NCI-H1105 (cell line): ENCODE measurements at places on chromosomes 1 and 21.

- DNase-seq, result peak; percentile 29
Observed at GRCh38 chr1:181134543-181135436, 46.3 kb downstream of the IER5 start.

GRCh38 chr1:7266561-7266960 lies 481.3 kb downstream of the CAMTA1 start:
- DNase-seq, result no peak

GRCh38 chr21:34509151-34509550 lies 2.9 kb downstream of the KCNE1 start:
- DNase-seq, result no peak

GRCh38 chr1:37860346-37860666 lies 914 bp upstream of the MTF1 start:
- DNase-seq, result no peak

DNA sequence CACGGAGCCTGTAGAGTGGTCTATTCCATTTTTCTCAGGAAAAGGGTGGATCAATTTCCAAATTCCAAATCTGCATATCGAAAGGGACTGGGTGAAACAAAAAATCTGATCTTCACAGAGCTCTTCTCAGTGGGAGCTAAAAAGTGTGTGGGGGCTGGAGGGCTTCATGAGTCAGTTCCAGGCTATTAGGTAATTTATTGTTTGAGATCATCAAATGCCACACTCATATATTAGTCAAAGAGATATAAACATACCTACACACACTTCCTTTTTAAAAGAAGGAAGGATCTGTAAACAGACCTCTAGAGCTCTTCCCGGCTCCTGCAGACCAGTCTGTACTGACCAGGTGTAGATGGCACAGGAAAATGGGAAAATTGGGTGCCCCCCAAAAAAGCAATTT lies 175.4 kb downstream of the ZBTB18 start:
- DNase-seq, result no peak

DNA sequence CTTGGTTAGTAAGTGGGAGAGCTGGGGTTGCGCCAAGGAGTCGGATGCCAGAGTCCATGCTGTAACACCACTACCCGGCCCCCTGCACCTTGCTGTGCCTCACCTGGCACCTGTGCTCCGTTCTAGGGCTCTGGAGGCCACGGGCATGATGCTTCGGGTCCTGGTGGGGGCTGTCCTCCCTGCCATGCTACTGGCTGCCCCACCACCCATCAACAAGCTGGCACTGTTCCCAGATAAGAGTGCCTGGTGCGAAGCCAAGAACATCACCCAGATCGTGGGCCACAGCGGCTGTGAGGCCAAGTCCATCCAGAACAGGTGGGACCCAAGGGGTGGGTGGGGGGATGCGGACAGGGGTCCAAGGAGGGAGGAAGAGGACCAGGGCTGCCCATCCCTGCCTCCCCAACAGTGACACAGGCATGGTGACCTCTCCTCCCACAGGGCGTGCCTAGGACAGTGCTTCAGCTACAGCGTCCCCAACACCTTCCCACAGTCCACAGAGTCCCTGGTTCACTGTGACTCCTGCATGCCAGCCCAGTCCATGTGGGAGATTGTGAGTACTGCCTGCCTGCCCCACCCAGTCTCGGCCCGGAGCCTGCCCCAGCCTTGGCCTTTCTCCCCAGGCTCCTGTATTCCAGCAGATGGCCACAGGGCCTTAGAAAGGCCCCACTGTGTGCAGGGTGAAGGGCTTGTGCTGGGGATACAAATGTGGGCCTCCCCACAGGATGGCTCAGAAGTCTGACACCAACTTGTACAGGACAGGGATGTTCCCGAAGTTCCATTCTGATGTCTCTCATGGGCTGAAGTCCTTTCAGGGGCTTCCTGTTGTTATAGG lies 9.6 kb upstream of the HTR6 start:
- DNase-seq, result peak; percentile 87

DNA sequence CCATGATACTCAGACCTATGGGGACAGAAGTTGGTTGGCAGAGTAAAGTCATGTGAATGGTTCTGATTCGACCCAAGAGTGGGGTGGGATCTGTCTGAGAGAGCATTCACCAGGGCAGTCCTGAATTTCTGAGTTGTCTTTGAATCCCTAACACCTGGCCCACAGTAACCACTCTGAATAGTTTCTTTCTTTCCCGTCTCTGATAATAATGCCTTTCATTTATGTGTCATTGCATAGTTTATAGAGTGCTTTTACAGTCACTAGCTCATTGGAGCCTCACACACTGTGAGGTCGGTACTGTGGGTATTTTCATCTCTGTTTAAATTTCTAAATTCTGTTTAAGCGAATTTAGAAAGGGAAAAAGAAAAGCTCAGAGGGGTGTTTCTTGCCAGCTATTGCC lies 147.1 kb downstream of the C1orf21 start:
- no peak for DNase-seq

GRCh38 chr1:223708651-223709268 lies 3.6 kb upstream of the CAPN2 start:
- DNase-seq, result no peak

GRCh38 chr1:47701741-47702515 lies 264.1 kb downstream of the FOXD2 start:
- DNase-seq, result no peak

DNA sequence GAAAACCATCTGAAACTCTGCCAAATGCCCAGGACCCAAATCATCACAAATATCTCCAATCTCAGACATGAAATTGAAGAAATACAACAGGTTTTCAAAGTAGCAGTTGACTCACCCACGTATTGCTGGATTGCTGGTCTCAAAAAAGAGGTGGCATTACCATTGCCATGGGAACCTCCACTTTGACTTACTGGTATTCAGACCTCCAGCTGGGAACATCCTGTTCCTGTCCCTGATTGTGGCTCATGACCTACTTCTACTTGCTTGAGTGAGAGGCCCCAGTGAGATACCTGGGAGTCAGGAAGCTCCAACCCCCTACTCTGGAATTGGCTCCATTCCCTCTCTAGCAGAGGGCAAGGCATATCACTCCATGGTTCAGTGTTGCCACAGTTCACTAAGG lies 64.6 kb downstream of the NMNAT2 start:
- DNase-seq, result no peak

DNA sequence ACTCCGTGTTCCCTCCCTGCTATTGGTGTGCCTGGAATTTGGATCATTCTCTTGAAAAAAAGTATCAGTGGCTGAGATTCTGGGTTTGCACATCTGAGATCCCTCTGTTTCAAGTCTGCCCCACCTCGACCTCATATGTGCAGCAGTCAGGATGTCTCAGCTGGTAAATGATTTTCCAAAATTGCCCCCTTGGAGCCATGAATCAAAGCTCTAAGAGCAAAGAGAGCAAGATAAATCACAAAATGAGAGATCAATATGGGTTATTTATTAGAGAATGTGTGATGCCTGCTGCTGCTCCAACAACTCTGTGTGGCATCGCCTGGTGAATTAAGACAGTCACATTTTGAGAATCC lies 8.5 kb downstream of the CRP start:
- no peak for DNase-seq

GRCh38 chr1:27346991-27347624 lies 5.3 kb downstream of the SYTL1 start:
- DNase-seq, result no peak

DNA sequence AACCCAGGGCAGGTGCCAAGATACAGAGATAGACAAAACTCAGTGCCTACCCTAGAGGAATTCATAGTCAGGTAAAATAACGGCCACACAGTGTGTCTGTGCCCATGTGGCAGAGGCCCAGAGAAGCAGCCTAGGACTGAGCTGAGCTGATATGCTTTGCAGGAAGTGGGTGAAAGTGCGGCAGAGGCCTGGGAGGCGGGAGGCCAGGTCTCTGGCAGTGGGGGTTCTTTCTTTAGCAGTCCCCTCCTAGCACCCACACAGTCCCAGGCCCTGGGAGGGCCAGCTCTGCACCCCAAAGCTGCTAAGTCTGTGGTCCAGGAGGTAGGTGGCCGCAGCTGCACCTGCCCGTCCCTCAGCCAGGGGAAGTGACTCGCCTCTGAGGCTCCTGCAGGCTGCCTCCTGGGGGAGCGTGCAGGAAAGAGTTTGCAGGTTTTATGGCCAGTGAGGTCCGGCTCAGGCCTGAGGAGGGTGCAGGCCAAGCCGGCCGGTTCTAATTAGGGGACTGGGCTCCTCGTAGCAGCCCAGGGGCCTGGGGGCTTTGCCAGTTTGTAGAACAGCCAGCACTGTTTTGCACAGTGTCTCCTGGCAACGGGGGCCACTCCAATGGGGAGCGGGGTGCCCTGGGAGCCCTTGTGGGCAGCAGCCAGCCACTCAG lies 107.9 kb downstream of the SPSB1 start:
- DNase-seq, result no peak

- DNase-seq, result no peak
Observed at GRCh38 chr1:222601257-222601656, 11.5 kb upstream of the TAF1A start.

DNA sequence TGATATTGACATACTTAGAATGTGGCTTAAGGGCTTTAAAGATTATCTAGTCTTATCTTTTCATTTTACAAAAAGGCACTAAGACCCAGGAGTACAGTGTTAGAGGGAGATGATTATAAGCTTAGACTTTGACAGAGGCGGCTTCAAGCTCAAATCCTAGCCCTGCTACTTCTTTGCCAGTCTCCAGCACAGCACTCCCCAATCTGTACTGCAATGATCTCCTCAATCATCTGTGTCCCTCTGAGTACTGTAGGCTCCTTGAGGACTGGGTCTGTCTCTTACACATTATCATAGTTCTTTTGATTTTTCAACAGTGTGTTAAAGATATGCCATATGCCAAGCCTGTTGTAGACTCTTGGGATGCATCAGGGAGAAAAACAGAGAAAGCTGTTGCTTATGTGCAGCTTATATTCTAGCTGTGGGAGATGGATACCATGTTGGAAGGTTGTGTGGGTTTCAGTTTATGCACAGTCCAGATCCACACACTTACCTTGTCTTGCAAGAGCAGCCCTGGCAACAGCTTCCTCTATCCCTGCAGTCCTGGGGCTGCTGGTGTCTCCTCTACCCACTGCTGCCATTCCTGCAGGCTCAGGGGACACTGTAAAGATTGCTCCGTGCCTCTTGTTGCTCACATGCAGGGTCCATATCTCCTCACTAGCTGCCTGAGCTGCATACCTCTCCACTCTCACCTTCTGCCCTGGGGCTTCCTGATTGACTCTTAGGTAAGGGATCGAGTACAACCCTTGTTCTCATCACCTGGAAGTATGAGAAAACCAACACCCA lies 103.9 kb upstream of the TSPAN2 start:
- DNase-seq, result no peak

DNA sequence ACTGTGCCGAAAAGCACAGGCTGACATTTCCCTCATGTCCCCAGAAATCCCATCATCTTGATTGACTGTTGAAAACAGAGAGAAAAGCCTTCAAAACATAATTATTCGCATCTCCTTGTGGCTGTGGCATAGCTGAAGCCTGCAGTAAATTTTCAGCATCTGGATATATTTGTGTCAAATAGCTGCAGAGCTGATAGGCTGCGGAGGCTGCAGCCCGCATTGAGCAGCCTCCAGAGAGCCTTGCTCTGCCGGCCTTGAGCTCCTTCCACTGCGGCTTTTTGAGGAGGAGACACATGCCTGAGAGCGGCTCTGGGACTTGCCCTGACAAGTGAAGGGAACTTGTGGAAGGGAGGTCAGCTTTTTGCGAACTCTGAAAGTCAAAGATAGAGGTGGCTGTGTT lies 144.7 kb downstream of the RYR2 start:
- DNase-seq, result no peak

DNA sequence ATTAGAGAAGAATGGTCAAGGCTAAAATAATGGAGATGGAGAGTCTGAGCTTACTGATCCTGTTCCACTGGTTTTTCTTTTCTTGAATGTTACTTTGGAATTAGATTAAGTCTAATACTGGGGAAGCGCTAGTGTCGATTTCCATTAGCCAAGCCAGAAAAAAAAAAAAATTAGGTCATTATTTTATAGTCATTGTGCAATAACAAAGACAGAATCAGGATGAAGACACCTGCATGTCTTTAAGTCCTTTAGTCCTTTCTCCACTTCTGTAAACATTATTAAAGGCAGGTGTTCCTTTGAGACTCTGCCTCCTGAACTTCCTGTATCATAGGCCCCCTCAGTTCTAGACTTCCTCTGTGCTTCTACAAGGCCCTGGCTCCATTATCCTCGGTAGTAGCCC lies 42.8 kb downstream of the MYSM1 start:
- DNase-seq, result peak; percentile 23

- DNase-seq, result no peak
Observed at GRCh38 chr21:41147979-41148355, 20.0 kb upstream of the BACE2 start.

- no peak for DNase-seq
Observed at GRCh38 chr1:200733907-200734306, 4.8 kb upstream of the CAMSAP2 start.

GRCh38 chr1:119420638-119421037 lies 5.7 kb downstream of the HSD3B2 start:
- no peak for DNase-seq

DNA sequence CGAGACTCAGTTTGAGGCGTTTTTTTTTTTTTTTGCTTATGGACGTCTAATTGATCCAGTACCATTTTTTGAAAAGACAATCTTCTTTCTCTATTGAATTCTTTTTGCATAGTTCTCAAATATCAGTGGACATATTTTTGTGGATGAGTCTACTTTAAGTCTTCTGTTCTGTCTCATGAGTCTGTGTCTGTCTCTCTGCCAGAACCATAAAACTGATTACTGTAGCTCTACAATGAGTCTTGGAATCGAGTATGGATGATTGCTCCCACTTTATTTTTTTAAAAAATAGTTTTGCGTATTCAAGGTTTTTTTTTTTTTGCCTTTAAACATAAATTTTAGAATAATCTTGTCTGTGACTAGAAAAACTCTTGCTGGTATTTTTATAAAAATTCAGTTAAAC lies 323.5 kb downstream of the ZNF326 start:
- no peak for DNase-seq

DNA sequence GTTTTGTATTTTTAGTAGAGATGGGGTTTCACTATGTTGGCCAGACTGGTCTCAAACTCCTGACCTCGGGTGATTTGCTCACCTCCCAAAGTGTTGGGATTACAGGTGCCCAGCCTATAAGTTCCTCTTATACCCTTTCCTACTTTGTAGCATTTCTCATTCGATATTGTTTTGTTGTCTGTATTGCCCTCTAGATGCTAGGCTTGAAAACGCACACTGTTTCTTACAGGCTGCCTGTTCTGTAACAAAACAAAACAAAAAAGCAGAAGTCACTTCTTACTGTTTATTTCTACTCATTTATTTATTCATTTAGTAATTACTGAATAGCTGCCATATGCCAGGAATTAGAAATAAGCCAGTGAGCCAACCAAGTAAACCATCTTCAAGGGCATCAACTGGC lies 136.9 kb upstream of the BMP8A start:
- no peak for DNase-seq

DNA sequence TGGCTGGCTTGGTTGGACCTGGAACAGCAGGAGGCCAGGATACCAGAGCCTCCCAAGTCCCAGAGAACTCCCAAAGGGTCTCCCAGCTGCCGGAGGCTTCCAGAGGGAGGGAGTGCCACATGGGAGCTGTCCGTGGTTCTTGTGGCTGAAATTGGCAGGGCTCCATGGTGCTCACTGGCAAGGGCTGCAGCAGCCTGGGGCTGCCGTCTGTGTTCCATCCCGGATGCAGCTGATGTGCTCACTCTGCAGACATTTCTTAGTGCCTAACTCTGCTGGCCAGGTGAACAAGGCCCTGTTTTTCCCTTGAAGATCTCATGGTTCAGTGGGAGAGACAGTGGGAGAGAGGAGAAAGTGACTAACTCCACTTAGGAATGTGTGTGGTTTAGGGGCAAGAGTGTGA lies 261.1 kb downstream of the CAMTA1 start:
- no peak for DNase-seq

GRCh38 chr1:213552045-213552444 lies 435.7 kb upstream of the PROX1 start:
- no peak for DNase-seq

- DNase-seq, result no peak
Observed at GRCh38 chr1:10863886-10864285, 67.4 kb upstream of the CASZ1 start.

- no peak for DNase-seq
Observed at GRCh38 chr21:16409352-16409751, 679.6 kb downstream of the USP25 start.
